ENCODE measurements at places on chromosomes 13 and 19.

DNA sequence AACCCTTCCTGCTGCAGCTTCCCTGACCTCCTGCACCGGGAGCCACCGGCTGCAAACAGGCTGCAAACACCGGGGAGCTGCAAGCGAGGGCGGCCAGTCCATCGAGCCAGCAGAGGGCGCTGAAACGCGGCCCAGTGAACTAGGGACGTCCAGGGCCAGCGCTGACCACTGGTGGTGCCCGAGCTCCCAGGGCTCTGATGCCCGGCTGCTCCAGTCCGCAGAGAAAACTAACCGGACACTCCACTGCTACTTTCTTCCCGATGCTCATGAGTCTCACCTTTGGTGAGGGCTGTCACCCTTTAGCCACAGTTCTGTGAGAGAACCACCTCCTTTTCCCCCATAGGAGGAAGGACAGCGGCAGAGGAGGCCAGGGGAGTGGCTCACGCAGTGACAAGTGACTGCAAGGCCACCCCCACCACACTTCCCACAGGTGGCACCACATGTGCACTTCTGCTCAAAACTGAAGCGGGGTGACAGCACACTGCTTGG is 82.8 kb upstream of the MTIF3 start:
- DNase-seq: peak; percentile 54

GRCh38 chr13:25406377-25406776 is 34.6 kb downstream of the ATP8A2 start:
- peak; percentile 15 for DNase-seq

GRCh38 chr19:6737873-6738786 is 750 bp upstream of the GPR108 start:
- DNase-seq: peak; percentile 88

- no peak for DNase-seq
Observed at GRCh38 chr13:102599426-102600012, 2.7 kb downstream of the TPP2 start.

DNA sequence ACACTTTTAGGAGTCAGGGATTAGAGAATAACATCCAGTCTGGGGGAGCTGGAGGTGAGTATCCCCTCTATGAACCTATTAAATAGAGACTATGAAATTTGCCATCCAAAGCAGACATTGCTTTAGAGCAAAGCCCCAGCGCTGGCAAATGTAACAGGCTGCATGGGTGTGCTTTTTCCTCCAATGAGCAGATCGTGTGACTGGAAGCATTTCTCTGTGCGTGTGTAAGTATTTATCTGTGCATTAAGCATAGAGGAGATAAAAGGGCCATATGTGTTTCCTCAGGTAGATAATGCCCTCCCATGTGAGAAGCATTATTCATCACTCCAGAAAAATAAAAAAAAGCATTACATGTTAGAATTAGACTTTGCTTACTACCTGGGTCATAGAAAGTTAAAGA is 924 bp downstream of the TNFSF13B start:
- no peak for DNase-seq

GRCh38 chr13:97000295-97000925 is 6.1 kb upstream of the OXGR1 start:
- no peak for DNase-seq

DNA sequence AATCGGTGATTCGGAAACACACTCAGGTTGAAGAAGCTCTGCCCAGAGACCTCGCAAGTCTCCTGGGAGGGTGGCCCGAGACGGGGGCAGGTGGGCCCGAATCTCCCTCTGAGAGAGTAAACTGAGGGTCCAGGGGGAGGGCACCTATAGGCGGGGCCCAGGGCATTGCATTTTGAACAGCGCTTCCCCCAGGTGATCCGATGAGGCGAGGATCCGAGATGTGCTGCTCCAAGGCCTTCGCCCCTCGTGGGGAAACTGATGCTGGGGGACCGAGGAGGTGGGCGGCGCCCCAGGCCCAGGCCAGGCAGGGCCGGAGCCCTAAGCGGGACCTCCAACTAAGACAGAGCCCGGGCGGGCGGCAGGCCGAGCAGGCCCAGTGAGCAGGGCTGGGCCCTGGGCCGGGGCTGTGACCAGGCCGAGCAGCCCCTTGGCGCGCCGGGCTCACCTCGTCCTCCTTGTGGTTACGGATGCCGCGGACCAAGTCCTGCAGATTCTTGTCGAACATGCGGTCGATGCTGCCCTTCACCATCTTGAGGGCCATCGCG is 500 bp downstream of the AP3D1 start:
- DNase-seq: no peak

GRCh38 chr13:87295636-87296035 is 375.5 kb upstream of the SLITRK5 start:
- DNase-seq: no peak

- no peak for DNase-seq
Observed at GRCh38 chr13:27053210-27053884, 118.3 kb downstream of the USP12 start.

DNA sequence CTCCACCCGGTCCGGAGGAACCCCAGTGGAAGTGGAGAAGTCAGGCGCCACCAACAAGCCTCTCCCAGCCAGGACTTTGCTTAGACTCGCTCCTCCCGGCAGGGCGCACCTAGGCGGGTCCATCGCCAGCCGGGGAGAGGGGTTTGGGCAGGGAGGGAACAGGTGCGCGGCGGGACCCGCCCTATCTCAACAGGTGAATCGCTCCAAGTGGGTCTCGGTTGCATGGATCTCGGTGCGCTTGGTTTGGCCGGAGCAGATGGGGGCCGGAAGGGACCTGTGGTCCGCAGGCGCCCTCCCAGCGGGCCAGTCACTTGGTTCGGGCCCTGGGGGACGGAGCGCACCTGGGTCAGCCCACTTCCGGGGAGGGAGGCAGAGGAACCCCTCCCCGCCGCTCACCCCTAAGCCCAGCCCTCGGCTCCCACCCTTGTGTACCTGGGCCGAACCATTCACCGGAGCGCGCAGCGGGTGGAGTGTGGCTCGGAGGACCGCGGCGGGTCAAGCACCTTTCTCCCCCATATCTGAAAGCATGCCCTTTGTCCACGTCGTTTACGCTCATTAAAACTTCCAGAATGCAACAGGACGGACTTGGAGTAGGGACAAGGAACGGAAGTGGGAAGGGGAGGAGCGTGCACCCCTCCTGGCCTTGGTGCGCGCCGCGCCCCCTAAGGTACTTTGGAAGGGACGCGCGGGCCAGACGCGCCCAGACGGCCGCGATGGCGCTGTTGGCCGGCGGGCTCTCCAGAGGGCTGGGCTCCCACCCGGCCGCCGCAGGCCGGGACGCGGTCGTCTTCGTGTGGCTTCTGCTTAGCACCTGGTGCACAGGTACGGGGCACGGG is at the start of gene LSR:
TSS of gene LSR (plus strand) at position 693 of the 836 bp plus-strand sequence. CDS start at position 714, 21 bp downstream.
- DNase-seq: peak; percentile 91

DNA sequence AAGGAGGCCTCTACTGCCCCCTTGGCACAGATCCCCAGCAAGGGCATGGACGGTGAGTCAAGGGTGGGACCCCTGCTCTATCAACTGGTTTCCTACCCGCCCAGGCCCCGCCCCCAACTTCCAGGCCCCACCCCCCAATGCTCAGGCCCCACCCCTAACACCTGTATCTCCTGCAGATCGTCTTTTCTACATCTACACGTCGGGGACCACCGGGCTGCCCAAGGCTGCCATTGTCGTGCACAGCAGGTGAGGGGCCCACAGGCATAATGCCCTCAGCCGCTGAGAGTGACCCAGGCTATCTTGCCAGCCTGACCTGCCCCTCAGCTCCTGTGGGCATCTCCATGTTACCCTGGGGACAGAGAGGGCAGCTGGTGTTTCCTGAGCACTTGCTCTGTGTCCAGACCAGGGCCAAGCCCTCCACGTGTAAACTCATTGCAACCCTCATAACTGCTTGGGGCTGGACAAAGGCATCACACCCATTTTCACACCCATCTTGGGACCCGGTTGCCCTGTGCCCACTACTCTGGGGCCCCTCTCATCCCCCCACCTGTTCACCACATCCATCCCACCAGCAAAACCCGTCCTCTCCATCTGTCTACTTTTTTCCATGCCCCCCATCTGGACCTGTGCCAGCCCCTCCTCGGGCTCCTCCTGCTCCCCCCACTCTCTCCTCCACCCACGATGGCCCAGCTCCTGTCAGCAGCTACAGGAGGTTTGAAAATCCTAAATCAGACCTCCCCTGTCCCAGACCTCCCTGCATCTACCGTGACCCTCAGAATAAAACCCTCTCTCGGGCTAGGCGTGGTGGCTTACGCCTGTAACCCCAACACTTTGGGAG is 17.2 kb downstream of the SLC27A1 start:
- no peak for DNase-seq

GRCh38 chr19:15299568-15300409 is 32.5 kb downstream of the BRD4 start:
- DNase-seq: no peak

DNA sequence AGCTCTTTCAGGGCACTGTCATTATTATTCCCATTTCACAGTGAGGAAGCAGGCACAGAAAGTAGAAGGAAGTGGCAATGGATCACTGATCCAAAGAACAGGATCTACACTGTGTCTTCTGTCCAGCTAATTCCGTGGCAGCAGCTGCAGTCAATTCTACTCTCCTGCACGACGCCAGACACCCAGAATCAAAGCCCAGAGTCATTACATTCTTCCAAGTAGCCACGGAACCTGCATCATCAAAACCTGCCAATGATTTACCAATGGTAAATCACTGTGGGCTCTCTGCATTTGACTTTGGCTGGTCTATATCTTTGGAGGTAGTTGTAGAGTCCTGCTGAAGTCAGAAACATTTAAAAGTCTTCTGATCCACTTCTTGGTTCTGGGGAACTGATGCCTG is 767.7 kb downstream of the LIG4 start:
- DNase-seq: no peak

DNA sequence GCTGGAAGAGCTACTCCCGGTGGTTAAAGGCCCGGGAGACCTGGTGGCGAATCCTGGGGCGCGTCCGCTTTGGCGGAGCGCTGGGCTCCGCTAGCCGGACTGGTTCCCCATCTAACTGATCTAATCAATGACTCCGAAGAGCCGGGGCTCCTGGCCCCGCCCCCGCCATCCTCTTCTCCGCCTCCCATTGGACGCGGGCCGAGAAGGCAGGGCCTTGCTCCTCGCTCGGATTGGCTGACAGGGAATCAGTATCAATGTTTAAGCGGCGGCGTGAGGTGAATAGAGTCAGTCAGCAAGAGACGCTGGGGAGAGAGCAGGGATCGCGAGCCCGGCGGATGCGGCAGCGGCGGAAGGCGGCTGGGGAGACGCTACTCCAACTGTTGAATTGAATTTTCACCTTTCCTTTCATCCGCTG is 1.7 kb upstream of the PCDH17 start:
- DNase-seq: peak; percentile 87

GRCh38 chr13:93614776-93615175 is 388.2 kb downstream of the GPC6 start:
- DNase-seq: no peak

DNA sequence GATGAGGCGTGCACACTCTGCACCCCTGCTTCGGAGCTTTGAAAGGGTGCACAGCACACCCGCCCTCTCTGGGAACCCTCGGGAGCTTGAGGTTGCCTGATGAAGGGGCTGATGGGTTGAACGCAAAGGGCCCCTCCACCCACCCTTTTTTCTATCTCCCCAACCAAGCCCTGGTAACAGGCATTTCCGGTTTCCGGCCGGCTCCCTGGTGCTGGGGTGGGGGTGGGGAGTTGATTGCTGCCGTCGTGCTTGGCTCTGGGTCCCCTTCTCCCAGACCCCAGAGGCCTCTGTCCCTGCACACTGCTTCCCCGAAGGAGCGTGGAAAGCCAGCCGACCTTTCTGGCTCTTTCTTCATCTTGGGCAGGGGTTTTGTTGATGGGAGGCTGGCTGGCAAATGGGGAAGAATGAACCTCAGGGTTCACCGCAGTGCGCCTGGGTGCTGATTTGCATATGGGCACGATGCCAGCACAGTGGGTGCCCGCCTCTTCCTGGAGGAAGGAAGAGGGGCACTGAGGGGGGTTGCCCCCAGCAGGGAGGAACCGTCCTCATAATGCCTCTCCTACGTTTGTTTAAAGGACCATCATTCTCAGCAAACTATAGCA is 29.1 kb downstream of the VAV1 start:
- no peak for DNase-seq

DNA sequence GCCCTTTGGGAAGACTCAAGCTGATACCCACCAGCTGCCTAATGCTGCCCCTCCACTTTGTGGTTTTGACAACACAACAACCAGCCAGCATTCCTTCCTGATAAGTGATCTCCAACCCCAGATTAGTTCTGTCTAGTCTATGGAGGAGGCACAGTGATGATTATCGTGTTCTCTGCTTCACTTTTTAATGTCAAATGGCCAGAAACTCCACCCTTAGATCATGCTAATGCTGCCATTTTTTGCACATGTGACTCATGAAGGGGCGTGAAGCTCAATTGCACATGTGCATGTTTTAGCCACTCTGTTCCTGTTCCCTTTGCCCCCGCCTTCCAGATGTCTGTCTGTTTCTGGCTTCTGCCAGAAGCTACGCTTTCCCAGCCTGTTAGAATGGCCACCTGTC is 199.8 kb downstream of the COG6 start:
- no peak for DNase-seq

- DNase-seq: no peak
Observed at GRCh38 chr19:14349426-14349825, 31.8 kb upstream of the ADGRE5 start.

DNA sequence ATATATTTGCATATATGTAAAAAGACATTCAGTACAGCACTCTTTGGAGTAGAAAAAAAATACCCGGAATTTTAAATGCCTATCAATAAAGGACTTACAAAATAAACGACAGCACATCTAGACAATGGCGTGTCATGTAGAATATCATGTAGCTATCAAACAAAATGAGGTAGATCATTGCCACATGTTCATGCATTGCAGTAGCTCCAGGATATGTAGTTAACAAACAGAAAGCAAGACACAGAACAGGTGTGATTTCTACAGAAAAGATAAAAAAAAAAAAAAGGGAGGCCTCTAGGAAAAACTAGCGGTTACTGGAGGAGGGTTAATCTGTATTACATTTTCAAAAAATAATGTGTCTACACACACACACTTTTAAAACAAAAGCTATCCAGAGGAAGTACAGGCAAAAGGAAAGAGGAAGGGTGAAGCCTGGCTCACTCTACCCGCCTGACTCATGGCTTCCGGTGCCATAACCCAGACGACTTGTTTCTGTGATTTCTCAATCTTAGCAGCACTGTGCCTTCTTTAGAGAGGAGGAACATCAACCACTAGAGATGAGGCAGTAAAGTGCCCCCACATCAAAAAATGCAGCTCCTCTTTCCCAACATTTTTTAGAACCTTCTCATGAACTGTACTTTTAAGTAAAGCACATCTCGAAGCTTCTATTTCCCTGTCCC is 6.9 kb downstream of the KCTD12 start:
- DNase-seq: no peak

GRCh38 chr19:2494447-2495129 is 18.7 kb downstream of the GADD45B start:
- DNase-seq: peak; percentile 84
